Cerebellum (tissue), 4 donors: ENCODE measurements at places on chromosomes 2 and 18. TPM values are rescaled to one million over a fixed set of nuclear protein-coding genes. Genes with fewer than 3 reads are reported as not detected.

TTC21B gene
- total RNA-seq: 73.6 TPM

NCKAP5 gene
- 25.3 TPM for total RNA-seq

OR6B2 gene
- not detected for total RNA-seq

EPB41L3 gene
- 61.2 TPM for total RNA-seq

DNA sequence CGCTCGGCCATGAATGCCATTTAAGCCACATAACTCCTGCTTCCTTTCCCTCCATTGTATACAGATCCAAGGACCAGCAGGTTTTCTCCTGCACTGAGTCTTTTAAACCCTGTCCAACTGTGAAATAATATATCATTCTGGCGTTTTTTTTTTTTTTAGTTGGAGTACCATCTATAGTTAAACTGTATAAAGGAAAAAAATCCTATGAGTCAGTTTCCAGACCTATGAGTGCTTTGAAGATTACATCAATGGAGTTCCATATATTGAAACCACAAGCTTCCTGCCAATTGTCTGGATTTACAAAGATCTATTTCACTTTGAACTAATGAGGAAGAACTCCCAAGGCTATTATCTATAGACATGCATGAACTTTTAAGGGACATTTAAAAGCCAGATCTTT is 2.4 kb upstream of the MALT1 start:
- DNase-seq: no peak

DNA sequence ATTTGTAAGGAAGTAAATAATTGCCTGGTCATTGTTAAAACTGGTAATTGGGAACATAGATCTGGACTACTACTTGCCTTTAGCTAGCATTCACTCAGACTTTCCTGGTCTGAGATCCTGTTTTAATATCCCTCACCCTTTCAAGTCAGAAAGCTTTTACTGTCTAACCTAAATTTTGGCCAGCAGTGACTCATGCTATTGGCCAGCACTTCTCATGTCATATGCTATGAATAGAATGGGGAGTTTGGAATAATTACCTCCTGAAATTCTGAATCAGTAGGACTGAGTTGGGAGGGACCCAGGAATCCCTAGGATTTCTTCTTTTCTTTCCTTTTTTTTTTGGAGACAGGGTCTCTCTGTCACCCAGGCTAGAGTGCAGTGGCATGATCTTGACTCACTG is 19.3 kb downstream of the STK36 start:
- no peak for DNase-seq

DNA sequence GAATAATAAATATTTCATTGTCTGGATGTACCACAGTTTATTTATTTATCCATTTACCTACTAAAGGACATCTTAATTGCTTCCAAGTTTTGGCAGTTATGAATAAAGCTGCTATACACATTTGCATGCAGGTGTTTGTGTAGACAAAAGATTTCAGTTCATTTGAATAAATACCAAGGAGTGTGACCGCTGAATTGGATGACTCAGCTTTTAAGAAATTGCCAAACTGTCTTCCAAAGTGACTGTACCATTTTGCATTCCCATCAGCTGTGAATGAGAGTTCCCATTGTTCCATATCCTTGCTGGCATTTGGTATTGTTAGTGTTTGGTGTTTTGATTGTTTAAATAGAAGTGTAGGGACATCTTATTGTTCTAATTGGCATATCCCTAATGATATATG is 36.2 kb upstream of the FMNL2 start:
- DNase-seq: no peak

DNA sequence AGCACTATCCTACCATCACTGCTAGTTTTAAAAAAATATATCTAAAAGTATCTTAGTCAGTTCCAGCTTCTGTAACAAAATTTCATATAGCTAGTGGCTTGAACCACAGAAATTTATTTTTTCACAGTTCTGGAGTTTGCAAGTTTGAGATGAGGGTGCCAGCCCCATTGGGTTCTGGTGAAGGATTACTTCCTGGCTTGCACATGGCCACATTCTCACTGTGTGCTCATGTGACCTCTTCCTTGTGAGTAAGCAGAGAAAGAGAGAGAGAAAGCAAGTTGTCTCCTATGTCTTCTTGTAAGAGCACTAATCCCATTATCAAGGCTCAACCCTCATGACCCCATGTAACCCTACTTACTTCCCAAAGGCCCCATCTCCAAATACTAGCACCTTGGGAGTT is 158.9 kb downstream of the DOK6 start:
- DNase-seq: no peak

DNA sequence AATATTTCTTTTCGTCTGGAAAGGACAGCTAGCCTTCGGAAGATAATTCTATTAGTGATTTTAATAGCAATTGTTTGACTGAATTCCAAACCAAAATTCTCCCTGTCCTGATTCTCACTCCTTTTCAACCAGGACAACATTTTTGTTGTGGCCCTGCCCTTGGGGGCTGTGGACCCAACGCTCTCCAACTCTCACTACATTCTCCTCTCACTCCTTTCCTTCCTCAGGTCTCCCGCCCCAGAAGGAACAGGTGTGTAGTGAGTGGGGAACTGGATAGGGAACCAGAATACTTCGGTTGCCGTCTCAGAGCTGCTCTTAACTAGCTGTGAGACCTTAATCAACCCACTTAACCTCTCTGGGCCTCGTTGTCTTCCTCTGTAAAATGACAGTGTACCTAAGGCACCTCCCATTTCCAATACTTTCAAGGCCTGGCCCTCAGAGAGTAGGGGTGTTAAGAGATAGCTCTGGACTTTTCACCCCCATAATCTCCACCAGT is 638 bp upstream of the ADD2 start:
- no peak for DNase-seq

DNA sequence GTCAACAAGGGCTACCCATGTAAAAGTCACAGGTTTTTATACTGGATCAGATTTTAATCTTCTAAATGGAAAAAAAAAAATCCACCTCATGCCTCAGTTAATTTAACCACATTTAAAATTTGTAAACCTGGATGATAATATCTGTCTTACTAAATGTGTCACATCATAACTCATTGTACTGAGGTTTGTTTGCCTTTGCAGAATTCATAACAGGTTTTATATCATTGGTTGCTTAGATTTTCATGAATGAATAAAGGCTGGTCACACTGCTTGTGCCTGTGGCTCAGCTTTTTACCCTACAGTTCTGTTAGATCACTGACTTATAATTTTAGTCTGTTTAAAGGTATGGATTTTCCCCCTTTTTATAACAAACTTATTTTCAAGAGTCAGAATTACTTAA is 48.9 kb downstream of the PSMD14 start:
- DNase-seq: no peak

DNA sequence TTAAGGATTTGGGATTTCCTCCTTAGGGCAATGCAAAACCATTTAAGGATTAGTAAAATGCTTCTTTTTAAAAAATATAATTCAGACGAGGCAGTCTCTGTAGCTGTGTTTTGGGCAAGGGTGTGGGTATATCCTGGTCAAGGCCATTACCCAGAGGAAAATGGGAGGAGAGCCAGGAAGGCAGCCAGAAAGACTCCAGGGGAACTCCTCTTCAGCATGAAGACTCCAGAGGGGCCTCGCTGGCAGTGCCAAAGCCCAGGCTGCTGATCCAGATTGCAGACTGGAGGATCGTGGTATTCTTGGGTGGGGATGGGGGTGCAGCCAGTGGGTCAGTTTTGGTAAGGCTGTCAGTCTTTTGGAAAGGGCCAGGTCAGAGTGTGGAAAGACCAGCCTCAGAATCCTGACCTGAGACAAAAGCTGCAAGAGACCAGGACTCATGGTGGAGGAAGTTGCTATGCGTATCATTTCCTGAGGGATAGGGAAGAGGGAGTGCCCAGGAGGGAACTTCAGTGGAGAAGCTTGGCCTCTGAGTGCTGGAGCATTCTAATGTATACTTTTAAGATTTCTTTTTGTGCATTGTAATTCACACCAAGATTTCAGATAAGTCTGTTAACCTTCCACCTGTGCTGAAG is 20.9 kb upstream of the RAB11FIP5 start:
- DNase-seq: no peak

DNA sequence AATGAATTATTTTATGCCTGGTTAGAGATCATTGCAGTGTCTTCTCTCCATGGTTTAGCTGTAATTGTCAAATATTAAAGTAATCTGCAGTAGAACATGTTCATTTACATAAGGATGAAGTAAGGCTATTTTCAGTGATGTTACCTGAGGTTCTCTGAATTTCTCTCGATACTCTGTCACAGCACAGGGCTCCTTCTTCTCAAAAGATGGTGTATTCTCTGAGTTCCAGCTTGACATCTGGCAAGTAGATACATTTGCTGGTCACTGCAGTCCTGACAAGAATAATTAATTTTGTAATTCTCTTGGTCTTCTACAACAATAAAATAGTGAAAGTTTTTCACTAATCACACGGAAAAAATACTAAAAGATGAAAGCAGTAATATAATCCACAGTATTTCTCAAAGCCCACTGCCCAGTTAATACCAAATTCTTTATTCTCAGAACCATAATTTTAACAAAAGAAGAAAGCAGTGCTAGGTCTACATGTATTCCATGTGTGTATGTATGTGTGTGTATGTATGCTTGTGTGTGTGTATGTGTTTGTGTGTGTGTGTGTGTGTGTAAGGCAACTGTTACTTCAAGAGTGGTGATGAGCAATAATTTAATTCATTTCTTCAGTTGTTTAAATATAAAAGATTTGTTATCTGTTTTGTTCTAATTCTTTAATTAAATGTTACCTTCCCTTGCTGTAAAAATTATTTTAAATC is 1165.5 kb upstream of the SLC39A10 start:
- DNase-seq: no peak
